GM04504 (cell line): ENCODE measurements at places on chromosomes 16 and 17.

DNA sequence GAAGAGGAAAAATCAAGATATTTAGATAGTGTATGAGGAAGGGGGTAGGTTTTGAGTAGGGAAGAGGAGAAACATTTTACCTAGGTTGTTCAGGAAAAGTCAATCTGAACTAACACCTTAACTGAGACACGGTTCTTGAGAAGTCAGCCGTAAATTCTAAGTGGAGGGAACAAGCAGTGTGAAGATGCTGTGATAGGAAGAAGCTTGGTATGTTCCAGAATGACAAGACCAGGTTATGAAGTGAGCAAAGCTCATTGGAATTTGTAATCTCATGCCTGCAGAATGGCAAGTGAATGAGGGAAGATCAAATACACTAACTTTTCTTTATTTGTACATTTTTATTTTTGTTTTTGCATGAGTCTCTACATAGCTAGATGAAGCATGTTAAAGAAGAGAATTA, 307.6 kb downstream of the ZFHX3 start:
- DNase-seq = no peak

- DNase-seq = no peak
Measured at GRCh38 chr17:73609060-73609459, 35.2 kb downstream of the SDK2 start.

DNA sequence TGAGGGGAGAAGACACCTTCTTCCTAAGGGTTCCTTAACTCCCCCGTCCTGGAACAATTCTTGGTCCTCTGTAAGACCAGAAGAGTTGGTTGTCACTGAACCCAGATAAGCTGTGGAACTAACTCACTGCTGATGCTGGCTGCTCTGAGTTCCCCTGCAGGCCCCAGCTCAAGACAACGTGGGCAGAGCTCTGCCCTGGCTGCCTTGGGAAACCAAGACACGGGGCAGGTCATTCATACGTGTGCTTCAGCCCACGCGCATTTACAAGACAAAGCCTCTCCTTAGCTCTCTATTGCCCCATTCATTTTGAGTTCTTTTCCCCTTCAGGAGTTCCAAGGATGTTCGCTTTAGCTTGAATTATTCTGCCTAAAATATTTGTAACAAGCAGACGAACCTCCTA, 3.4 kb upstream of the NAT9 start:
- no peak for DNase-seq

DNA sequence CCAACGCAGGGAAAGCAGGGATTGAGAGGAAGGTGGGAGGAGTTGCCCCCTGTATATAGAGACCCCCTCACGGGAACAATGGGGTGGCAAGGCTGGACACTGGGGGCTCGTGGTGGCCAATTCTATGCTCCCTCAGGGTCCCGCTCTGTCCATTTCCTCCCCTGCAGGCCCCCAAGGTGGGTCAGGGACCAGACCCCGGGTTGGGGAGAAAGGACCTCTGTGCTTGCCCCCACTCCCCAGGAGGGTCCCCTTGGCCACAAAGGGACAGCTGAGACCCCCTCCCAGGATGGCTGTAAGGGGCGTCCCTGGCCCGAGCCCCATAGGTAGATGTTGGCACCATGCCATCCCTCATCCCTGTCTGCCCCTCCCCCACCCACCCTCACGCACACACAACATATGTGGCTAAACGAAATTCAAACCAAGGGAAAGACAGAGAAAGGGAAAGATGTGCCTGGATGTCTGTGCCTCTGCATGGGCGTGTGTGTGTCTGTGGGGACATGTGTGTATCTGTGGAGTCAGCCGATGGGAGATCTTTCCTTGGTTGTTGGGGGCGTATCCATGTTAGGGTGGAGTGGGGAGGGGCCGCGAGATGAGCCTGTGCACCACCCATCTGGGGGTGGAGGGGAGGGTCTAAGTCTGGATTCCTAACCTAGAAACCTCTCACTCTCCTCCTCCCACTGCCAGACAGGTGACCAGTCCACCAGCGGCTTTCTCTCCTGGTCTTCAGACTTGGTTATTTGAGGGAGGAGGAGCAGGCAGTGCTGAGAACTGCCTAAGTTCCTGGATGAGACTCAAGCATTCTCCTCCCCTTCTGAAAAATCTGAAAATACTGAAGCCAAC, 642 bp upstream of the NEUROD2 start:
- no peak for DNase-seq

DNA sequence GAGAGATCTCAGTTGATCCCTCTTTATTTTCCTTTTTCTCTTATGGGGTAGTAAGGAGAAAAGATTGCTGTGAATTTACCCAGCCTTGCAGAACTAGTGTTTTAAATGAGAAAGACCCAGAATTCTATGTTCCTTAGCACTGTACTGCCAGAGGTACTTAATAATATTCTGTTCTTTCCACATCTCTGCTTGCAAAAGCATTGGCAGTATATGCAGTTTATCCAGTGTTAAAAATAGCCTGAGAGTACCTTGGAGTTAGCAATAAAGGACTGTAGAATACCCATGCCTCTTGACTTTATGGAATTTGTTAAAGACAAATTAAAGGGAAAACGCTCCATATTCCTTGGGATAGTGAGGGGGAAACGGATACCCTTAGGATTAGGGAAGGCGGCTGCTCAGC, 11.9 kb downstream of the SLC7A6 start:
- no peak for DNase-seq

DNA sequence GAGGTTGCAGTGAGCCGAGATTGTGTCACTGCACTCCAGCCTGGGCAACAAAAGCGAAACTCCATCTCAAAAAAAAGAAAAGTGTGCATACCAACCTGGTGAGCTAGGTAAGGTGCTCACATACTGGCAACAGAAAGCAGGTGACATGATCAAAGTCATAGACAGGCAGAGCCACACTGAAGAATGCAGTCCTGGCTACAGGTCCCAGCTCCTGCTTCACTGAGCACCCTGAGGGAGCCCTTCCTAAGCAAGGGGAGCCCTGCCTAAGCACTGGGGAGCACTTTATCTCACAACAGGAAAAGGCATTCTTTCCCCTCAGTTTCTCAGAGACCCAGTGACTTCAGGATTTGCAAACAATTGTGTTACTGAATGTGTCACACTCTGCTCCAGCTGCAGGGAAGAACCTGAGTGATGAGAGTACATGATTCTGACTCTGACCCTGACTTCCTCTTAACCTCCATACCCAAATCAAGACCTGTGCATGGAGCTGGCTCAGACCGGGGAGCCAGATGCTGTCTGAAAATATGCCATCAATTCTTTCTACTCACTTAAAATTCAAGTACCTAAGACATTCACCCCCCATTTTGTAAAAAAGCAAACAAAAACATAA, 40.5 kb downstream of the ANKRD11 start:
- DNase-seq = no peak

DNA sequence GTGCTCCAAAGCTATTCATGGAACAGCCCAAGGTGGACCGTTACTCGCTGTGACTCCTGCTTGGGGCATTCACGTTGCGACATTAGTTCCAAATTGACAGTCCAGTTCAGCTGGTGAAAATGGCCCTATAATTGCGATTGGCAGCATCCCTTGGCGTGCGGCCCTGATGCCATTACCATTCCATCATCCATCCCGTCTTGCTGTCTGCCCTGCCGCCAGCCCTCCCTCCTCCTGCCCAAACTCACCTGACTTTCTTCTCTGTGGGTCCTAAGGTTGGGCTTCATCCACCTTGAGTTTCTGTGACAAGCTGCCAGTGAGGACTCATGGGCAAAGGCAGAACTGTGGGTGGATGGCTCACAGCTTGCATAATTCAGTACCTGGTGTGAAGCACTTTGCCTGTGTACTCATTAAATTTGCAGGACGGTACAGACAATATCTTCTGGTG, 104.6 kb downstream of the RPTOR start:
- DNase-seq = no peak

GRCh38 chr17:64230791-64231408, 32.2 kb downstream of the TEX2 start:
- DNase-seq = peak; percentile 86

DNA sequence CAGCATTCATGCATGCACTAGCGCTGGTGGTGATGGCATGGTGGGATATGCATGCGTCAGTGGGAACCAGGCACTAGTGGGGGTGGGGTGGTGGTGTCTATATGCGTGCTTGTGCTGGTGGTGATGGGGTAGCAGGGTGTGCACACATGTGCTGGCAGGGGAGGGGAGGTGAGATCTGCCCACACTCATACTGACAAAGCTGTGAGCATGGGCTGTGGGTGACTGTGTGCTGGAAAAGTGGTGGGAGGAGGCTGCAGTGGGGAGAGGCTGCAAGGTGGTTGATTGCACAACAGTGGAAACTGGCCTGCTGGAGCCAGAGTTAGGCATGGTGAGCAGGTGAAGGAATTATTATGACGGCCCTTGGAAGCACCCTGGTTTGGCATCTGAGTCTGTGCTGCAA, 31.3 kb upstream of the TEKT1 start:
- DNase-seq = no peak

DNA sequence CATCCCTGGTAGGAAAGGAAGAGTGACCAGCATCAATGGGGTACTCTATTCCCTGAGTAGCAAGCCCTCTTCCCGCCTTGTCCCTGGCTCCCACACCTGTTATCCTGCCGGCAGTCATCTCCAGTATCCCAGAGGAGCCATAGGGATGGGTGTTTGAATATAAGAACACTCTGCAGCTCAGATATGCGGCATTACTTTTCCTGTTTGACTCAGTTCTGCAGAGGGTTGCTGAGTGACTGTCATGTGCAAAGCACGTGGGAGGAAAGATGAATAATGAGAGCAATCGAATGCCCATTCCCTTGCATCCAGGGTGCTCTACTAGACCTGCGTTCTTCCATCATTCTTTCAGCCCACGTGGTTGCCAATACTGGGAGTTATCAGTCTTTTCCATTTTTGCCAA, 115.1 kb downstream of the PRKCB start:
- DNase-seq = no peak

DNA sequence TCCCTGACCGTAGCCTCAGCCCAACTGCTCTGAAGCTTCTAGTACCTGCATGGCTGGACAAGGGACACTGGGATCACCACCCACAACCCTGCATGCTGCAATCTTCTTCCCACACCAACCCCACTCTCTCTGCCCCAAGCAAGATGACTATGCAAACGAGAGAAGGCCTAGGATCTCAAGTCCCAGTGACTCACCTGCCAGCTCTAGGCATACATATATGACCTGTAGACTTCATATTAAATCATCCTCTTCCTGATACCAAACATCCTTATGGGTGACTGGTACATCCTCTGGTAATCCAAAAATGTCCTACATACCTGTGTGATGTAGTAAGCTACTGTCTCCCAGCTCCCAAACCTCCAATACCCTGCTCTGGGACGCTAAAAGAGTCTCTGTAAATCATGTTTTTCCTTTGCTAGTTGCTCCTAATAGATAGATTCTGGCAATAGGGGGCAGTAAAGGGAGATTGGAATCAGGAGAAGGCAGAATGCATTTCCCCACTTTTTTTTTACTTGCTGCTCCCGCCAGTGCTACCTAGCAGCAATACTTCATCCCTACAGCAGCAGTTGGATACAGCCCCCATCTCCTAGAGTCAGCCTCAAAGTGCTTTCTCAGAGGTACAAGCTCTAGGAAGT, 43.4 kb upstream of the SOX9 start:
- DNase-seq = no peak
